Lower lobe of right lung (tissue), 2 donors: ENCODE measurements at places on chromosomes 12 and 14. TPM values are rescaled to one million over a fixed set of nuclear protein-coding genes. Genes with fewer than 3 reads are reported as not detected.
A peak's percentile ranks its signal among the peaks of the same experiment; 100 is the strongest.

SOCS2 gene
- 20.0 TPM for total RNA-seq

IL31 gene
- not detected for total RNA-seq

DNA sequence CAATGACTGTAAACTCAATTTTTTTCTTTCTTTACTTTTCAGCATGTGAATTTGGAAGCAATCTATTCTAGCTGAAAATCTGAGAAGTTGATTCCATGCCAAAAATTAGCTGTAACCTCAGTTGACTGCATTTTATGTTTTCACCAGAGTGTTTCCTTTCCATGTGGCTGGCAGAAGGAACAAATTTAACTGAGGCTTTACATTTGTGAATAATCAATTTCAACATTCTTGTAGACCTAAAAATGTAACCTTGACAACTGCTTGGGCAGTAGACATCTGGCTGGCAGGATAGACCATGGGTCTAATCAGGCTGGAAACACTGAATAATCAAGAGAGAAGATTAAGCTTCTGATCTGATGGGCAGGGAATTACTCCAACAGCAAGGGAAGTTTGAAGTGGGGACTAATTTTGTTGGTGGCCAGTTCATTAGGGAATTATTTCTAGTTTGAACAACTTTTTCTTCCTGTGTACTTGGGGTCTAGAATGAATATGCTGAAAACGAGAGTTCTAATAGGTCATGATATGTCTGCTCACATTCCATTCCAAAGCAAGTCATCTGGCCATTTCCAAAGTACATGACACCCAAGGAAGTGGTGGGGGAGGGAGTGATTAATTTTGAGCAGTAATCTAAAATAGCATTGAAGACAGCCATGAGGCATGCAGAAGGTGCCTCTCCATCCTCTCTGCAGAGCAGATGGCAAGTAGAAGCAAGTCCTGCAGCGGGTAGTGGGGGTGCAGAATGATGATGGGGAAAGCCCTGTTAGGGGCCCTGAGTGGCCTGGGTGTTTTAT, 68.2 kb downstream of the ATP23 start:
- H3K4me1 ChIP-seq, result no peaks in the 10 kb centered on the region
- H3K27ac ChIP-seq, result no peak overlapping the region
- H3K36me3 ChIP-seq, result no peaks in the 10 kb centered on the region

COL2A1 gene
- not detected for total RNA-seq

DNA sequence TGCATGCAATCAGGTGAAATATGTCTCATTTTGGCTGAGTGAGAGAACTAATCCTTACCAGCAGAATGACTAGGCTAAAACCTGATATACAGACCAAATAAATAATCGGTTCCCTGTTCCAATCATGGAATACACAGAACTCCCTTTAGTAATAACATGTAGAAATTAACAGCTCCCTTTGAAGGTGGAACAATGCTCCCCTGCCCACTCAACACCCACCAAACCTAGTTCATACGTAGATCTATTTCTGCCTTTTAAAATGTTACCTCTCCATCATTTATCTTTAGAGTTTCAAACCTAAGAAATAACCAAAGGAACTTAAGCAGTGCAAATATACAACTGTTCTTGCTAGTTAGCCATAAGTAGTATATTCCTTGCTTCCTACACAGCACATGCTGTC, 153.7 kb upstream of the ABCD2 start:
- H3K27ac ChIP-seq, result no peak overlapping the region
- DNase-seq, result no peak
- no peaks in the 10 kb centered on the region for H3K27me3 ChIP-seq
- H3K4me3 ChIP-seq, result no peak overlapping the region

- H3K4me3 ChIP-seq, result peak overlapping the region; percentile 38
- DNase-seq, result no peak
- peaks cover 12% of the 10 kb centered on the region for H3K4me1 ChIP-seq
- H3K27ac ChIP-seq, result no peak overlapping the region
- H3K27me3 ChIP-seq, result peaks cover 39% of the 10 kb centered on the region
Measured at GRCh38 chr14:102544046-102544746, 34.6 kb upstream of the ANKRD9 start.

GRCh38 chr12:108580531-108580930, 17.4 kb downstream of the TMEM119 start:
- H3K4me1 ChIP-seq, result peaks cover 6% of the 10 kb centered on the region
- no peak for DNase-seq
- H3K4me3 ChIP-seq, result no peak overlapping the region
- H3K27ac ChIP-seq, result peak overlapping the region; percentile 60
- no peaks in the 10 kb centered on the region for H3K36me3 ChIP-seq

- no peak for DNase-seq
- H3K36me3 ChIP-seq, result no peaks in the 10 kb centered on the region
- no peaks in the 10 kb centered on the region for H3K4me1 ChIP-seq
- peaks cover 6% of the 10 kb centered on the region for H3K27me3 ChIP-seq
Measured at GRCh38 chr12:72037006-72037795, 98.6 kb downstream of the TPH2 start.

TEX52 gene
- total RNA-seq, result not detected

GRCh38 chr12:100820314-100820713, 25.7 kb downstream of the ANO4 start:
- H3K36me3 ChIP-seq, result no peaks in the 10 kb centered on the region
- H3K27me3 ChIP-seq, result no peaks in the 10 kb centered on the region
- H3K27ac ChIP-seq, result no peak overlapping the region

DNA sequence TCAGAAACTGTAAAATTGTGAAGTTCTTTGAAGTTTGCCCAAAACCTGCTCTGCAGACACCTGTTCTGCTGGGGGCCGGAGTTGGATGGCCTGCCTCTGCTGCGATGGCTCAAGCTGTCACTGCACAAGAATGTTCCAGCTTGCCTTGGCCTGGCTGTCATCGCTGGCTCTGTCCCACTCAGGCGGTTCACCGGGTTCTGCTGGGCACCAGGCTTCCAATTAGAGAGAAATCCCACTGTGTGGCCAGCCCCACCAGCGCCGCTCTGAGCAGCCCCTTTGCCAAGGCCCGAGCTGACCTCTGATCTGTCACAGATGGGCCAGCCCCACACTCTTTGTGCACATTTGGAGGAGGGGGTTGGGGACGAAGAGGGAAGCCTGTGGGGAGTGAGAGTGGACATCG, 71.7 kb upstream of the GPATCH2L start:
- no peak overlapping the region for H3K27ac ChIP-seq
- no peaks in the 10 kb centered on the region for H3K4me1 ChIP-seq
- H3K36me3 ChIP-seq, result peaks cover 24% of the 10 kb centered on the region
- no peaks in the 10 kb centered on the region for H3K27me3 ChIP-seq

GRCh38 chr12:121996945-121997612, 24.6 kb upstream of the BCL7A start:
- H3K4me3 ChIP-seq, result no peak overlapping the region
- H3K27ac ChIP-seq, result no peak overlapping the region
- no peak for DNase-seq
- H3K4me1 ChIP-seq, result peaks cover 16% of the 10 kb centered on the region
- H3K27me3 ChIP-seq, result no peaks in the 10 kb centered on the region
- H3K36me3 ChIP-seq, result no peaks in the 10 kb centered on the region

DNA sequence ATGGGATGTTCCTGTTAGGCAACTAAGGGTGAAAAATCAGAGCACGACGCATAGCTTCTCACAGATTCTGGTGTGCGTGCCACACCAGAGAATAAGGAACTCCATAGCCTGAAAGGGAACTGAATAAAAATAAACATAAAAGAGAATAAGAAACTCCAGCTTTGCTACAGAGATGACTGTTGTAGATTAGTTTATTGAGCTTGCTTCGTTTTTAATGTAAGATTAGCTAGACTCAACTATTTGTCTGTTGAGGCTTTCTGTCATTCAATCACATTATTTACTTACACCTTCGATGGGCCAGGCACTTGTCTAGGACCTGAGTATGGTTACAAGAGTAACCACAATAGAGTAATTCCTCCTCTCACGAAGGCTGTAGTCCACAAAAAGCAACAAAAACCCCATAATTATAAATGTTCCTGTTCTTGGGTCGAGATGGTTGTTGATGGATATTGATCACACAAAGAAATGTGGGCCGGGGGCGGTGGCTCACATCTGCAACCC, 807 bp upstream of the ZCCHC8 start:
- H3K4me1 ChIP-seq, result peaks cover 42% of the 10 kb centered on the region
- no peak for DNase-seq
- H3K27me3 ChIP-seq, result no peaks in the 10 kb centered on the region
- H3K27ac ChIP-seq, result peak overlapping the region; percentile 99
- H3K36me3 ChIP-seq, result peaks cover 47% of the 10 kb centered on the region

DNA sequence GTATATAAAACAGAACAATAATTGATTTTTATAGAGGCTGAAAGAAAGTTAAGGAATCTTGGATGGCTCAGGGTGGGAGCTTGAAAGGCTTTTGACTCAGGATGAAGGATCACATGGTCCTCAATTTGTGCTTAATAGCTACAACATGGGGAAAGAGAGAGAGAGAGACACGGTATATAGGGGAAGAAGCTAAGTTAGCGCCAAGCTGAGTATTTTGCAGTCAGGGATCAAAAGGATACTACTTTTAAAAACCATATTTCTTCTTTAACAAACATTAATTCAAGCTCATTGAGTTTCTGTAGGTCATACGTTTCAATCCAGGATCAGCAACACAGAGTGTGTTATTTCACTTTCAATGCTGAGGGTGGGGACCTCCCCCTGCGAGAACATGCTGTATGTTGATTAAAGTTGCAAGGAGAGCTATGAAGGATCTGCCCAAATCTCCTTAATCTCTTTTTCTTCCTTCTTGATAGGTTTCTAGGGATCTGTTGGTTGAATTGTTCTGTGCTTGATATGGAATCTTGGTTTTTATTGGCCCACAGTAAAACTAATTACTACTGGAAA, 133.1 kb upstream of the NUDT4 start:
- no peak for DNase-seq
- H3K27ac ChIP-seq, result peak overlapping the region; percentile 58
- no peaks in the 10 kb centered on the region for H3K36me3 ChIP-seq
- H3K4me1 ChIP-seq, result peaks cover 27% of the 10 kb centered on the region
- H3K27me3 ChIP-seq, result no peaks in the 10 kb centered on the region

TTC5 gene
- 19.3 TPM for total RNA-seq

- H3K27ac ChIP-seq, result no peak overlapping the region
- H3K27me3 ChIP-seq, result peaks cover 4% of the 10 kb centered on the region
- H3K4me3 ChIP-seq, result no peak overlapping the region
- H3K4me1 ChIP-seq, result no peaks in the 10 kb centered on the region
- H3K36me3 ChIP-seq, result no peaks in the 10 kb centered on the region
- no peak for DNase-seq
Measured at GRCh38 chr14:90499121-90499520, 102.3 kb downstream of the CALM1 start.

- H3K27ac ChIP-seq, result peak overlapping the region; percentile 18
- H3K27me3 ChIP-seq, result no peaks in the 10 kb centered on the region
- peaks cover 41% of the 10 kb centered on the region for H3K36me3 ChIP-seq
- peaks cover 43% of the 10 kb centered on the region for H3K4me1 ChIP-seq
- H3K4me3 ChIP-seq, result no peak overlapping the region
- DNase-seq, result no peak
Measured at GRCh38 chr12:50188875-50189575, 21.9 kb upstream of the CERS5 start.

DNA sequence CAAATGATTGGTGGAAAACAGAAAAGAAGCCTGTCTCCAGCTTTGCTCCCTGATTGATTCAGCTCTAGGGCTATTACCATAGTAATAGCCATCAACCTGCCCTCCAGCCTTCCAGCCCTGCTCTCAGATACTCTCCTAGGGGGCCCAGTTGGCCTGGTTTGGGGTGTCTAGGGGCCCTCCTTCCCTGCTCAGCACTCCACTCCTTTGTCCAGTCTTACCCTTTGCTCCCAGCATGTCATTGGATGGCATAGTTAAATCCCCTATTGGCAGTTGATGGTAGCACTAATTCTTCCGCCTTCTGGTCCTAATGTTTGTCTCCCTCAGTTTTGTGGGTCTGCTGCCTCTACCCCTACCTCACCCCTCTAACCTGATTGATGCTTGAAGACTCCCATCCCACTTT, 175.4 kb upstream of the PELI2 start:
- no peak overlapping the region for H3K4me3 ChIP-seq
- DNase-seq, result no peak
- H3K36me3 ChIP-seq, result no peaks in the 10 kb centered on the region
- no peak overlapping the region for H3K27ac ChIP-seq
- H3K4me1 ChIP-seq, result no peaks in the 10 kb centered on the region
- no peaks in the 10 kb centered on the region for H3K27me3 ChIP-seq

GRCh38 chr12:118981285-118982211, at the start of gene SRRM4:
TSS of gene SRRM4 (plus strand) at chr12:118981541. CDS start at chr12:118981883, 342 bp downstream.
- no peak within 1 kb of the TSS for H3K4me3 ChIP-seq
- peaks cover 51% of the 10 kb centered on the region for H3K27me3 ChIP-seq
- no peaks in the 10 kb centered on the region for H3K36me3 ChIP-seq

DNA sequence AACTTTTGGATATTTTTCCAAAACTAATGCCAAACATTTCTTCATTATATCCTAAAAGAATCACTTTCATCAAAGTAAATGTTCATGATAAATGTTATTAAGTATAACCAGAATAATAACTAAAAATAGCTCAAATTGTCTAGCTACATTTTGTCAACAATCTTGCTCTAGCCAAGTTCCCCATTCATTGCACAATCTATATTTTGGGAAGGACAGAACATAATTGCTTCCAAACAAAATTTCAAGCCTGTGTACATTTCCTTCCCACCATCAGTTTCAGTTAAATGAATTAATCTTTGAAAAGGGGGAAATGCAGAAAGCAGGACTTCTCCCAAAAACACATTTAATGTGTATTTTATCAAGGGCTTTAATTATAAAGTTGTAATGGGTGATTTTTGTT, 98.0 kb upstream of the PLEKHG7 start:
- DNase-seq, result no peak
- no peaks in the 10 kb centered on the region for H3K27me3 ChIP-seq
- H3K27ac ChIP-seq, result no peak overlapping the region
- H3K36me3 ChIP-seq, result no peaks in the 10 kb centered on the region
- H3K4me1 ChIP-seq, result peaks cover 22% of the 10 kb centered on the region

LRP1 gene
- 404 TPM for total RNA-seq

DNA sequence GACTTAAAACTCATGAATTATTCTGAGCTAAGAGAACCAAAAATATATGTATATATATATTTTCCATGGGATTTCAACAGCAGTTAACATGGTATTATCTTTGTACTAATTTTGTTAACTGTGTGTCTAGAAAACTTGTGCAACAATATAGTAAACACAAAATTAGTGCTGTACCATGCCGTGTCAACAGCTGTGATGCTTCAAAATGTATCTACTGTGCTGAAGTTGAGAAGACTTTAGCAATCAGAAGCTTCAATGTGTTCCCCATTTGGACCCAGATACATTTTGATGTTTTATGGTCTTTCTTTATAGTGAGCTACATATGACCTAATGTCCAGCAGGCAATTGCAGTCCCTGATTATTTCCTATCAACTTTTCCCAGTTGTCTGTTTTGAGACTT, 405.7 kb downstream of the DIO2 start:
- H3K27me3 ChIP-seq, result no peaks in the 10 kb centered on the region

GRCh38 chr14:99889268-99889667, 96.1 kb downstream of the EML1 start:
- no peaks in the 10 kb centered on the region for H3K27me3 ChIP-seq
- no peak overlapping the region for H3K4me3 ChIP-seq
- no peak for DNase-seq
- H3K36me3 ChIP-seq, result no peaks in the 10 kb centered on the region
- H3K27ac ChIP-seq, result no peak overlapping the region
- no peaks in the 10 kb centered on the region for H3K4me1 ChIP-seq
